A549 treated with Hydrocortisone at 1 μM for 4 hours (cell line): ENCODE measurements at places on chromosomes 5 and 9. TPM values are rescaled to one million over a fixed set of nuclear protein-coding genes. Genes with fewer than 3 reads are reported as not detected.

The ISCA1 gene
- total RNA-seq, result 44.4 to 52.0 TPM (median 45.6 TPM) in 5 replicates

The PCDHGB6 gene
- 0.05 to 0.18 TPM (median 0.10 TPM) in 5 replicates for total RNA-seq

The OGN gene
- total RNA-seq, result not detected in 5 replicates

The TPPP gene
- total RNA-seq, result 6.4 to 7.4 TPM (median 7.2 TPM) in 5 replicates

The ENTREP1 gene
- total RNA-seq, result 0.52 to 0.84 TPM (median 0.76 TPM) in 5 replicates

The MEF2C gene
- 0.02 to 0.03 TPM (median 0.03 TPM) in 3 of 5 replicates, not detected in the others for total RNA-seq

The CDH9 gene
- total RNA-seq, result not detected in 5 replicates

The CCL27 gene
- 0.28 to 0.30 TPM in 2 of 5 replicates, not detected in the others for total RNA-seq

The SPATA31C1 gene
- not detected in 5 replicates for total RNA-seq

The TMC1 gene
- 0.03 to 0.21 TPM (median 0.13 TPM) in 4 of 5 replicates, not detected in the other for total RNA-seq

The TEK gene
- total RNA-seq, result 0.09 to 0.15 TPM (median 0.12 TPM) in 5 replicates

The SHOC1 gene
- total RNA-seq, result 0.02 TPM in 1 of 5 replicates, not detected in the others

The HAPLN1 gene
- total RNA-seq, result not detected in 5 replicates

The ANP32B gene
- 277 to 320 TPM (median 299 TPM) in 5 replicates for total RNA-seq

The NANS gene
- total RNA-seq, result 59.5 to 74.0 TPM (median 70.9 TPM) in 5 replicates

The WNK2 gene
- 5.6 to 6.5 TPM (median 6.4 TPM) in 5 replicates for total RNA-seq

The CDC42SE2 gene
- total RNA-seq, result 28.9 to 46.2 TPM (median 33.5 TPM) in 5 replicates

The MOCS2 gene
- total RNA-seq, result 28.7 to 34.0 TPM (median 30.5 TPM) in 5 replicates

The CACNA1B gene
- 0.02 to 0.05 TPM (median 0.03 TPM) in 5 replicates for total RNA-seq

The CATSPER3 gene
- 0.22 to 0.56 TPM (median 0.34 TPM) in 5 replicates for total RNA-seq

The SLC6A7 gene
- 0.02 TPM in 1 of 5 replicates, not detected in the others for total RNA-seq

The IER5L gene
- 20.0 to 42.8 TPM (median 41.0 TPM) in 5 replicates for total RNA-seq

The MYMK gene
- not detected in 5 replicates for total RNA-seq

The LCN12 gene
- total RNA-seq, result 0.46 to 1.6 TPM (median 1.2 TPM) in 5 replicates

The CWC27 gene
- total RNA-seq, result 11.8 to 18.6 TPM (median 13.7 TPM) in 5 replicates

The PJA2 gene
- total RNA-seq, result 12.2 to 24.2 TPM (median 16.6 TPM) in 5 replicates

The LCN15 gene
- total RNA-seq, result 0.03 to 0.13 TPM in 2 of 5 replicates, not detected in the others

The CNTLN gene
- 3.9 to 6.5 TPM (median 5.3 TPM) in 5 replicates for total RNA-seq
